ENCODE measurements at places on chromosomes 5 and 9.

DNA sequence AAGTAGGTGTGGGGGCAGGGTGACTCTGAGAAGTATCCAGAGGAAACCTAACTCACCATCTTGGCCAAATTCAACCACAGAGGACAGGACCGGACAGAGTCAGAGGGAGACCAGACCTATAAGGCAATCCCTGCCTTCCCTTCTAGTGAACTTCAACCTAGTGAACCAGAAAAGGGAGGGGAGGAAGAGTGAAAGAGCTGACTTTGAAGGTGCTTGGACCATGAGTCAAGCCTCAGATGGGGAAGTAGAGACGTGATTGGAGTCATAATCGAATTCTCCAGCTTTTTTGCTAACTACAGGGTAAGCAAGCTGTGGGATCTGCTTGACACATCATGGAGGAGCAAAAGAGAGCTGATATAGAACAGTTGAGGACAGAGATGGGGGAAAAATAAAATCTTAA, 18.8 kb upstream of the KIF2A start:
- DNase-seq, result no peak

DNA sequence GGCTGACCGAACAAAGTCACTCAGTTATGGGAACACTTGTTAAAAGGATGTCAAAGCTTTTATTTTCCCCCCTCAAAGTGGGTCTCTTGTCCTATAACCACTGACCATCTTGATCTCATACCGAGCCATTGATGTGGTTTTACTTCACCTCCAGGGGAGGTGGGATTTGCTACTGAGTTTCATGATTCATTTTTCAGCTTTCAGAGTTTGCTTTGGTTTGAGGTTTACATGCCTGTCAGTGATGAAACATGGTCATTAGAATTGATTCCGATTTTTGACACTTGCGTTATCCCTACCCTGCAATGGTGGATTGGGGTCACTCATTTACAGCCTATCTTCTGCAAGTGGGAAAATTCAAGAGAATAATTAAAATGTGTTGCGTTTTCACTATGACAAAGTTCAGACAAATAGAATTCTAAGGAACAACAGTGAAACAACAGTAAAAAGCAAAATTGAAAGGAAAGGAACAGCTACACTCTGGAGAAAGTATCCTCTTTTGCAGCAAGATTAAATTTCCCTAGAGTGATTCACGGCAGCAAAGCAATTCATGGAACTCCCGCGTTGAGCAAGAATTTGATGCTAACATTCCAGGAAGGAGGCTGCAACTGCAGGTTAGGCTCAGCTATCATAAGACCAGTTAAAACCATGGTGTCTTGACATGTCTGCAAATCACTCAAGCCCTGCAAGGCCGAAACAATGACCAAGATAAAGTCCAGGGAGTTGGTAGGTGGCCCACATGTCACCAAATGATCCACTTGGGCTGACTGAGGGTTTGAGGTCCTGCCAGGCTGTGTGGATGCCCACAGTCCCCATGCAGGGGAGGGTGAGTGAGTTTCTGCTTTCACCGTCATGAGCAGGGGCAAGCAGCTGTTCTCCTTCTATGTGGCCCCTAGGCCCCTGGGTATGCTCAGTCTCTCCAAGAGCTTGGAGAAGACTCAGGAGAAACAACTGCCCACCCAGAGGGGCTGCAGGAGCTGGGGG, 9.4 kb downstream of the GADD45G start:
- no peak for DNase-seq

- DNase-seq, result no peak
These were observed 61.3 kb downstream of the AMBP start for GRCh38 chr9:114016629-114017423.

DNA sequence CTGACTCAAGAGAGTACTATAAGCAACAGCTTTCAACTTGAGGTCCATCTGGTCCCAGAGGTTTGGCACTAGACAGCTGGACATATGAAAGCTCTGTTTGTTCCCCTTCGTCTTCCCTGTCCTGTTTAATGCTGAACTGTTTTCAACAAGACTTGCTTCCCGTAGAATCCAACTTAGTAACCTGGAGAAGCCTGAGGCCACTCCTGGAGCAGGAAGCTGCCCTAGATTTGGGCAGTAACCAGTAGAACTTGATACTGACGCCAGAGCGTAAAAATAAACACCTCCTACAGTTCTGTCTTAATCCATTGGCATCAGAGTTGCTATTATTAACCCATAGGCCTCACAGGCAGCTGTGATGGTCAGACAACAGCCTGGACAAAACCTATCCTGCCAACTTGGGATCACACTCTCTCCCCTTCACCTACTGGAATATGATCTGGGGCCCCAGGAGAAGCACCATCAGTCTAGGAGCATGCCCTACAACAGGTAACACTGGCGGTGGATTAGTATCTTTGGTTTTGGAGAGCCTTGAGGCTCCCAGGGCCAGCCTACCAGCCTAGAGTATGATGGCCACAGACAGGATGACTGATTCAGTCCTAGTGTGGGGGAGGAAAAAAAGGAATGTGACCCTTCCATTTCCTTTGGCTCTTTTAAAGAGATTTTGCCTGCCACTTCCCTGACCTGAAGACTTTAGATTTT, 29.2 kb downstream of the RUSC2 start:
- no peak for DNase-seq

GRCh38 chr9:97059626-97060025, 20.7 kb upstream of the CTSV start:
- DNase-seq, result no peak

DNA sequence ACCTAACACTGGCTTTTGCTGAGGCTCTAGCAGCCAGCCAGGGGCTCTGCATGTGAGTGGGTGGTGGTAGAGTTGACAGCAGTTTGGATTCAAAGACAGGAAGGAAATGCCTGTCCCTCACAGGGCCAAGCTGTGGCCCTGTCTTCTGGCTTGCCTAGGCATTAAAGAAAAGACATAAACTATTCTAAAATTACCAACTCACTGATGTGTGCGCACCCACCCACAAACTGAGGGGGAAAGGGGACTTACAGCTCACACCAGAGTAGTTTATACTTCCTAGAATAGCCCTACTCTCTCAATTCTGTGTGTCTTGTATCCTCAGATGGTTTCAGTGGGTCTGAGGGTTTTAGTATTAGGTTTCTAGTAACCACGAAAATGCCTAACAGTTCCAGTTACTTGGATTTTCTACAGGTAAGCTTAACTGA, 18.3 kb upstream of the IL13 start:
- DNase-seq, result no peak

DNA sequence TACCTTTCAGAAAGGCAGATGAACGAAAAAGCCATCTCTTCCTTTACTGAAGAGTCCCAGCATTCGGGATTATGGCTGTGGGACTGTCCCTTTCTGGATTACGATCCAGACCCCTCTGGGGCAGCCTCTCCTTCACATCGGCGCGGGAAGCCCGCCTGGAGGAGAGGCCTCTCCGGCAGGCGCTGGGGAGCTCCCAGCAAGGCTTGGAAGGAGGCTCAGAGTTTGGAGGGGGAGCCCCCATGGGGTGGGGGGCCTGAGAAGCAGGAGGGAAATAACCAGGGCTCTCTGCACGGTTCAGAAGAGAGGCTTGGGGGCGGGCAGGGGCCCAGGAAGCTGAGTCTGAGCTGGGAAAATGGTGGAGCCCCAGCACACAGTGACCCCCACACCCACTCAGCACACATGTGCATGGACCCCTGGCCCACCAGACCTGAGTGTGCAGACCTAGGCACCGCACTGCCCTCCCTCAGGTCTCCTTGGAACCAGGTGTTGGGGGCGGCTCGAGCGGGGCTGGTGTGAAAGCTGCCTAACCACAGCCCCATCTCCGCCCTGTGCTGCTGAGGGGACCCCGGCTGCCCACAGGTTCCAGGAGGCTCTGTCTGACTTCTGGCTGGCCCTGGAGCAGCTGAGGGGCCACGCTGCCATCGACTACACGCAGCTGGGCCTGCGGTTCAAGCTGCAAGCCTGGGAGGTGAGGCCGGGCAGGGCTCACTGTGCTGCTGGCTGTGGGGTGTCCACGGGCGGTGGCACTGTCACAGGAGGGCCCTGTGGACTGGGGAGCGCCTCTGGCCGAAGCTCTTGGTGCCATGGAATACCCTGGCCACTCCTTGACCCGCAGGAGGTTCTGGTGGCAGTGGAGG, 4.5 kb downstream of the NOXA1 start:
- no peak for DNase-seq

GRCh38 chr9:83153030-83153429, 90.1 kb upstream of the RASEF start:
- no peak for DNase-seq

- no peak for DNase-seq
These were observed 10.2 kb upstream of the GPR150 start for GRCh38 chr5:95609711-95610110.
